T-helper 1 cell (primary cell): ENCODE measurements at places on chromosomes 7 and 10.

DNA sequence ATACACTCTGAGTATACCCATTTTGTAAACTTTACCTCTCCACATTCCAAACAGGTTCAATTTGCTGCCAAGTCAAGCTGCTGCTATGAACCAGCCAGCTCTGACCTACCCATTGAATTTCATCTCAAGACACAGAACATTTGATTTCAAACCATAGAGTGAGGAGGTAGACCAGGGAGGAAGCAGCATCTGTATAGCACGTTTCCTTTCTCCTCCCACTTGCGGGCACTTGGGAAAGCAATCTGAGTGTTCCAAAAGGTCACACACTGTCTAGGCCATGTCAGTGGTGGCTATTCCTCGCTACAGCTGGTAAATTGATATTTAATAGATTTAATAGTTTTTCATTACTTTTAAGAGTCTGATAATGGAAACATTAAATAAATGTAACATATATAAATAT is 147.8 kb upstream of the EEPD1 start:
- DNase-seq = no peak

DNA sequence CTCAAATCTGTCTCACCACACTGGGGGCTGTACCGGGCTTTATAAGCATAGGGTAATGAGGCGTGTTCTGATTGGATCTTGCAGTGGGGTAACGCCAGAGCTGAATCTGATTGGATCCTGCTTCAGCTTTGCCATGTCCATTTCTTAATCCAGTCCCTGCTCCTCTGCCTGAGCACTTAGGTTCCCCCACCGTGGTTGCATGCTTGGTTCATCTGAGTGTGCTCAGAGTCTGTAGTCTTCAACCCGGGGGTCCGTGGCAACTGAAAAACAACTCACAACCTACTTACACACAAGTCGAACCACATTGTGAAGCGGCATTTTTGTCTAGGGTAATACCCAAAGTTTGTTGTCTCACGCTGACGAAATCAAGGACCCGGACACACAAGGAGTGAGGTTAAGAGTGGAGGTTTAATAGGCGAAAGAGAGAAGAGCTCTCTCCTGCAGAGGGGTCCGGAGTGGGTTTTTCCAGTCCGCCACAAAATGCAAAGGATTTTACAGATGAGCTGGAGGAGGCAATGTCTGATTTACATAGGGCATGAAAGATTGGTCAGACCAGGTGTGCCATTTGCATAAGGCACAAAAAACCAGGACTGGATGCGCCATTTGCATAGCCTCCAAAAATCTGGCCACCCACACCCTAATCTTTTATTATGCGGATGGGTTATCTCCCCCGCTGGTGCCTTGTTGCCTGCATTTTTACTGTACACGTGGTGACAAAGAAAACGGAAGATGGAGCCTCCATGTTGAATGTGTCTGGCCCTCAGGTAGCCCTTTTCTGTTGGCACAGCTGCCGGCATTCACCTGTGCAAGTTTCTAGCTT is 641.8 kb upstream of the FOXK1 start:
- no peak for DNase-seq

GRCh38 chr7:155265961-155266360 is 31.7 kb upstream of the INSIG1 start:
- no peak for DNase-seq

- DNase-seq = no peak
Observed at GRCh38 chr10:4034907-4035598, 250.0 kb upstream of the KLF6 start.

DNA sequence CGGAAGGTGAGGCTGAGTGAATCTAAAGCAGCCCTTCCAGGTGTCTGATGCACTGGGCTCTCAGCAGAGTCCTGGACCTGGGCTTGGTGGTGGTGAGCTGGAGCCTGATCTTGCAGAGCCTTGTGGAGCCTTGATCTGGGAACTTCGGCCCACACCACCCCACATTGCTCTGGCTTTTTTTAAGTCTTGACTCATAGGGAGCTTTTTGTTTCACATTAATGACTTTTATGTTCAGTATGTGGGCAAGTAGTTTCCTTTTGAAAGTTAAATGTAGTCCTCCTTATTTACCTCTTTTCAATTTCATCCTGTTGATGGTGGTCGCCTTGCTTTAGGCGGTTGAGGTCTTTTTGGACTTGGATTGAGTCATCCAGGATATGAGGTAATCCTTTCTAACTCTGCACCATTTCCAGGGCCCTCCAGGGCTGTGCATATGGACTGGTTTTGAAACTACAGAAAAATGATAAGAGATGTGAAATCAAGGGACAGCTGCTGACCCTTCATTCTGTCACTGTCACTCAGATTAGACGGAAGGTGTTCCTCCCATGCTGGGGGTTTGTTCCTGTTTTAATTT is 2.9 kb upstream of the NRAP start:
- no peak for DNase-seq
